Activated CD4-positive, alpha-beta T cell treated with anti-CD3 and anti-CD28 coated beads for 36 hours (primary cell): ENCODE measurements at places on chromosomes 7 and 10. TPM values are rescaled to one million over a fixed set of nuclear protein-coding genes. Genes with fewer than 3 reads are reported as not detected.

DNA sequence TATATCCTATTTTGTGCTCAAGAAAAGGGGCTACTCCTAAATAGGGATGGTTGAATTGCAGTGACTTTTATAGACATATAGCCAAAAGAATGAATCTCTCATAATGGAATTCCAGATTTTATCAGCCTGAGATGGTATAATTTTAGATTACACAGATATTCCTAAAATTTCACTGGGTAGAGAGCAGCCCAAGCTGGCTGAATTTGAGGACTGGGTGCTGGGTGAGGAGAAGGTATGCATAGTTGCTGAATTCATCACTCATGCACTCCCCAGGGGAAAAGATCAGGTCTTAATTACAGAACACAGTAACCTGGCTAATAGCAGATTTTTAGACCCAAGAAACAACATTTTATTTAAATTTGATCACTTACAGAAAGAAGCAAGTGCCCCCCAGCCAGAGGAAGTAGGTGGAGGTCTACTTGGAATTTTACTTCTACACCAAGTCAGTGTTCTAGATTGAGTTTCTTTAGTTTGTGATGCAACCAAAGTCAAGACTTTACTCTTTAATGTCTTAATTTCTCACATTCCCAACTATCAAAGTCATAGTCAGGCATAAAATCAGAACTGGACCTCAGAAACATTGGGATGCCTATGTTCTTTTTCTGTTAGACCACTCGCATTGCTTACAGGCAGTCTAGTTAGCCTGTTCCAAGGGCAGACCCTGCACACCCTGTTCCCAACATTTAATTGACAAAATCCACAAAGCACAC is 337.4 kb upstream of the PODXL start:
- DNase-seq = no peak

- DNase-seq = no peak
These were observed 1188.0 kb downstream of the DNAJB9 start for GRCh38 chr7:109757713-109758112.

DNA sequence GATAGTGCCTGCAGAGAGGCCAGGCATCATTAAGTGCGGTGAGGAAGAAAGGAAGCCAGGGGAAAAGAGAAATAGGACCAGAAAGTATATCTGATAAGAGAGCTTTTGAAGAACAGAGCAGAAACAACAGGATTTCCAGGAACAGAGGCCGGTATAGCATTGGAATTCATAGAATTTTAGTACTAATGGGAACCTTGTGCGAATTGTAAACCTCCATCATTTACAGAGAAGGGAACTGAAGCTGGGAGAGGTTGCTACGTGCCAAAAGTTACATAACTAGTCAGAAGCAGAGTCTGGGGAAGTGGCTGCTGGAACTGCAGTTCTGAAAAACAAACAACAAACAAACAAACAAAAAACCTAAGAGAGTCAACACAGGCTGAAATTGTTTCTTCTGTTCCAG is 5.4 kb upstream of the ZMYND11 start:
- no peak for DNase-seq

DNA sequence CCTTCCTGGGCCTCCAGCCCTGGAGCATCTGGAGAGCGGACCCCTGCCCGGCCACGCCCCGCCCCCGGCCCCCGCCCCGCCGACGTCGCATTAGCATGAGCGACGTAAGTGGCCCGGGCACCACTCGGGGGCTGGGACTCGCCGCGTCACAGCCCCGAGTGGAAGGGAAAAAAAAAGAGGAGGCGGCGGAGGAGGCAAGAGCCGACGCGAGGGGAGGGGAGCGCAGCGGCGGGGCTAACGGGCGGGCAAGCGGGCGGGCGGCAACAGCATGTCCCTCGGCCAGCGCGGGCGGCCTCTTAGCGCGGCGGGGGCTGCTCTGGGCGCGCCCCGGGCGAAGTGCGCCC is at the start of gene SLC18A3:
SLC18A3 (plus strand) TSS at position 197 of the 344 bp plus-strand sequence. CDS start 431 bp downstream, outside the sequence.
- DNase-seq = no peak

GRCh38 chr7:85186521-85187241 is at the start of gene SEMA3D:
Gene SEMA3D, minus strand, starts transcription at chr7:85187056. Its CDS starts 65,165 bp downstream, at chr7:85121891.
- peak; percentile 56 for DNase-seq

GRCh38 chr10:17200001-17200911 is 1.2 kb downstream of the TRDMT1 start:
- no peak for DNase-seq

DNA sequence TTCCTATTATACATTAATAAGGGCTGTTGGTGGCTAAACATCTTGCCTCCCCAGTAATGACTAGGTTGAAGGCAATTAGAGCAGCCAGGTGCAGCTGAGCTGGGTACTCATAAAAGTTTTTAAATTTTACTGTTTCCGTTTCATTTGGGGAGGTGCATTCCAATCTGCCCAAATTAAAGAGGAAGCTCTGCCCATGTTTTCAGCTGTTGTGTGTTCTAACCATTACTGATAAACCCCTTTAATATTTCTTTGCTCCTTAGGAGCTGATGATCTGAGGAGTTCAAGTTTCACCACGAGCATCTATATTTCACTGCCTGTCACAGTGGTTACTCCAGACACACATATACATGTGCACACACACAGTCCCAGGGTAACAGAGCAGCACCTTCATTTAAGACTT is 94.4 kb downstream of the JAZF1 start:
- DNase-seq = no peak

DNA sequence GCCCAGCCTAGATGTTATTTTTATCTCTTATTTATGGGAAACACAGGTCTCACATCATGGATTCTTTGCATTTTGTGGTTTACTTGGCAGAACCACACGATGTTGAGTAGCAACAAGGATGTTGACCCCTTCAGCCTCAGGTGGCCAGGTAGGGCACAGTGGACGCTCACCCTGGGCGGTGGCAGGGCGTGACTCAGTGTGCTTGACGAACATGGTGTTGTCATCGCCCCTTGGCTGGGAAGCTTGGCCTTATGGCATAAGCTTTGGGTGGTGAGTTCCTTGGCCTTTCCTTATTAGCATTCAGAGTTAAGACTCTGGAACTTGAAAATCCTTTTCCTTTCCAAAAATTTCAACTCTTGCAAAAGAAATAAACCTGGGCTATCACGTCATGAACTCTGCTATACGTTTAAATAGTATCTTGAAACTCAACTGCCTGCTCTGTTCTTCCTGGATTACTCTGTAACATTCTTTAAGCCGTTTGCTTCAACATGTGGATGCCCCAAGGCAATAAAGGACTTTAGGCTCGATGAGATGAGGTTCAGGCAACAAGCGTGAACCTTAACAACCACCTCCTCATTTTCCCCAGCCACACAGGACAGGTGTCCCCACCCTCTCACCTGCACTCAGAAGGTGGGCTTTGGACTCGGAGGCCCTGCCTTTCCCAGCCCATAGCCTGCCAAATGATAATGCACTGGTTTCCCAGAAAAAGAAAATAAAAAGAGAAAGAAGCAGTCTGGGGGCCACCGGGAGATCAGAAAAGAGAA is 22.5 kb upstream of the ECHDC3 start:
- no peak for DNase-seq

- DNase-seq = no peak
These were observed 122.7 kb upstream of the PDSS1 start for GRCh38 chr10:26574783-26575182.

DNA sequence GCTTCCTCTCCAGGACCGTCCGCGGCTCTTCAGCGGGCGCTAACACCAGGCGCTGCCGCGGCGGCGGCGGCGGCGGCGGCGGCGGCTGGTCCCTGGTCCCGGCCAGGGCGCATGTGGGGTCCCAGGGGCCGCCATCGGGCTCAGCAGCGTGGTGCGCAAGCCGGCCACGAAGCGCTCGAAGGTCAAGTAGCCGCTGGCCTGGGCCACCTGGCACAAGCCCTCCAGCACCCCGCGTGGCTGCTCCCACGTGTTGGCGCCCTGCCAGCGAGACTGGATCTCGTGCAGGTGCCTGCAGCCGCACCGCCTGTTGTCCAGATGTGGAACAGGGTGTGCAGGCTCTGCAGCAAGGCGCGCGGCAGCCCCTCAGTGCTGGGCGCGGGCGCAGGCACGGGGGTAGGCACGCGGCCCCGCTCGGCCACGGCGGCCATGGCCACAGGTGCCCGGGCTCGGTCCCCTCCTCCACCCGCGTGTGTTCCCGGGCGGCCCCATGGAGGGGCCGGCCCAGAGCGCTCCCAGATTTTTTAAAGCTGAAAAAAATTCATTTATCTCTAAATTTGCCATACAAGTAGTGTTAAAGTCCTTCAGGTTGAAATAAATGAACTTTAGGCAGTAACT is 884.2 kb upstream of the ZNF722 start:
- no peak for DNase-seq

DNA sequence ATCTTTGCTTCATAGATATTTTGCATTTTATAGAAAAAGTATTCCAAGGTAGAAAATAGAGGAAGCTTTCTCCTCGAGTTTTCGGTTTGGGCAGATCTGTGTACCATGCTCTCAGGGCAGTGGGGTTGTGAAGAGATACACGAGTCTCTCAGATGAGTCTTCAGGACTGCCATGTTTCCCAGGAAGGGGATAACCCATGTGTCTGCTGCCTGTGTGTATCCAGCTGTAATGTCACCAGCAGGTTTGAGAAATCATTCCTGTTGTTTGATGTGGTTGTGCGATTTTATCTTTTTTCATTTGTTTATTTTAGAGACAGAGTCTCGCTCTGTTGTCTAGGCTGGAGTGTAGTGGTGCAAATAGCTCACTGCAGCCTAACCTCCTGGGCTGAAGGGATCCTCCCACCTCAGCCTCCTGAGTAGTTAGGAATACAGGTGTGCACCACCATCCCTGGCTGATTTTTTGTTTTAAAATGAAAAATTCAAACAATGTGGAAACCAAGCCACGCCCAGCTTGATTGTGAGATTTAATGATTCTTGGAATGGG is 48.9 kb downstream of the SNX10 start:
- DNase-seq = no peak

- DNase-seq = no peak
These were observed 105.0 kb downstream of the EPC1 start for GRCh38 chr10:32241946-32242345.

DNA sequence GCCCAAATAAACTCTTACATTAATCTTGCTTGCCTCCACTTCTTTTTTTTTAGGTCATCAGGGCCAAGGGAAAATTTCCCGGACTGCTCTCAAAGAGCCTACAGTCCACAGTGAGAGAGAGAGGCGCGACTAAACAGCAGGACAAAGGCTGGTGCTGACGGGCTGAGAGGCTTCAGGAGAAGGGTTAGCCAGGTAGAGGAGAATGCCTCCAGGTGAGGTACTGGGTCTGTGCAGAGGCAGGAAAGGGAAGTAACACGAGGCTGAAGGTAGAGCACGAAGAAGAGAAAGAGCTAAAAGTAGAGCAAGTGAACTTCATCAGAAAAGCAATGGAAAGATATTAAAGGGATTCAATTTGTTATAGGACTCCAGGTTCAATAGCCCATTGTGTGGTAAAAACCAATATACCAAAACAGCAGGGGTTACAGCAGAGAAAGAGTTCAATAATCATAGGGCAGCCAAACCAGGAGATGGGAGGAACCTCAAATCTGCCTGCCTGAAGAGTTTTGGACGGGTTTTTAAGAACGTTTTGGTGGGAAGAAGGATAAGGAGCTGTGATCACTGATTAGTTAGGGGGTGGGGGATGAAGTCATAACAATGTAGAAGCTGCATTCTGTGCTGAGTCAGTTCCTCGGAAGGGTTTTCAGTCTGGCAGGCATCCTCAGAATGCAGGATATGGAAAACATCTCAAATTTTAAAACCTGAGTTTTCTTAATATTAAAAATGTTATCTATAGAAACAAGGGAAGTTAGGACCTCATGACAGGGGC is 171.5 kb downstream of the AKR1D1 start:
- no peak for DNase-seq

DNA sequence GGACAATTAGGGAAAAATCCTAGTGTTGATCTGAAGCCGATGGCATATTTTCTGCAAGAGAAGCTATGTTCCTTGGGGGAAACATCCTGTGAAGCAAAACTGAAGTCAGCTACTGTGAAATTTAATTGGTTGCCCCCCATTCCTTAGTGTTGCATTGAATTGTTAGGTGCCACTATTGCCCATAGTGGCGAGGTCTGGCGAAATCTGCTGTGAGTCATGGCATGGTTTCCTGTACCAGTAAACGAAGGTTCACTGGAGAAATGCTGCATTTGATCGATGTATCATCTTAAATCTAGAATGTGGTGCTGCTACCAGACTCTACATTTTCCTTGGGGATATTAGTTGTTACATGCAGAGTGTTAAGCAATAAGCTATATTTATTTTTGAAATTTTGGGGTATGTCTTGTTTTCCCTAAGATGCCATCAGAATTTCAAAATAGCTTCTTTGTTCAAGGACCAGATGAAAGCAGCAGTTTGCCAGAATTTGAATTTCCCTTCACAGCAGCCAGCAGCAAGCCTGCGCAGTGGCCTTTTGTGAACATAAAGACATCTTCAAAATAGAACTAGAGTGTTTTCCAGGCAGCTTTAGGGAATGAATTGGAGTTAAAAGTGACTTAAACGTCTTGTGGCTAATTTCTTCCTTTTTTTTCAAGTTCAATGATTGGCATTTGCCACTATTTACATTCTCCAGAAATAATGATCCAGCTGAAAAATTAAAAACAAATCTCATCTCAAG is 348.6 kb upstream of the COBL start:
- DNase-seq = no peak

DNA sequence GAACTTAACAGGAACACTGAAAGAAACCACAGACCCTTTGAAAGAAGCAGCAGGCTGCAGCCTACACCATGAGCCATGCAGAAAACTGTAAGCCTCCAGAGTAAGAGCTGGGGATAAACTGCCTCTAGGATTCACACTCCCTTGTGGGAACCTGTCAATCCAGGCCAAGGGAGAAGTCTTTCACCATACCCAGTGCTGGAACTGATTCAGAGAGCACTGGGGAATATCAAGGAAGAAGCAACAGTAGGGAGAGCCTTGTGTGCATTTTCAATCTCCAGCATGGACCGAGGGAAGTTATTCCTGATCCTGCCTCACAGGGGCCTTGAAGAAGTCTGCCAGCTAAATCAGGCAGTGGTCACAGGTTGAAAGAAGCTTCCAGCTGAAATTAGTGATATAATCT is 282.2 kb downstream of the AGMO start:
- DNase-seq = no peak

DNA sequence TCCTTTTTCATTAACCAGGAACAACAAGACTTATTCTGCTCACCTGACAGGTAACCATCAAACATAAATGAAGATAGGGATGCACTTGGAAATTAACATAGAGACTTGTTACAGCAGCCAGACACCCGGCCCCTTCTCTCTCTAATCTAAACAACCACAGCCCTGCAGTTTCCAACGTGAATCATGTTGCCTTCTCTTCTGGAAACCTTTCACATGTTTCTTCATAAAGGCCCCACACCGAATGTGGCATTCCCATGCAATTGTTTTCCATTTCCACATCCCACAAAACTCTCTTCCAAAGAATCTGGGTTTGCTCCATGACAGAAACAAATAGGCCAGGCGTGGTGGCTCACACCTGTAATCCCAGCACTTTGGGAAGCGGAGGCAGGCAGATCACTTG is 15.0 kb upstream of the WDR86 start:
- DNase-seq = no peak

- no peak for DNase-seq
These were observed 23.6 kb downstream of the TSPAN15 start for GRCh38 chr10:69474742-69475432.

GRCh38 chr10:96529634-96530279 is 16.0 kb upstream of the TLL2 start:
- no peak for DNase-seq

- no peak for DNase-seq
These were observed 26.8 kb upstream of the ARMC3 start for GRCh38 chr10:22900841-22901601.

- DNase-seq = no peak
These were observed 44.3 kb downstream of the CPED1 start for GRCh38 chr7:121032645-121033460.

Gene CLRN3
- not detected for total RNA-seq

Gene OR9A2
- not detected for total RNA-seq

Gene GPC2
- 6.1 TPM for total RNA-seq

Gene HOXA13
- total RNA-seq = not detected

Gene STEAP1B
- not detected for total RNA-seq

Gene CREB5
- 0.50 TPM for total RNA-seq

Gene CYP2C19
- total RNA-seq = not detected
